Amygdala (tissue), 56 donors: ENCODE measurements at places on chromosomes 1 and 21.

GRCh38 chr1:31161571-31161970 is 78.1 kb downstream of the NKAIN1 start:
- no peak for DNase-seq

DNA sequence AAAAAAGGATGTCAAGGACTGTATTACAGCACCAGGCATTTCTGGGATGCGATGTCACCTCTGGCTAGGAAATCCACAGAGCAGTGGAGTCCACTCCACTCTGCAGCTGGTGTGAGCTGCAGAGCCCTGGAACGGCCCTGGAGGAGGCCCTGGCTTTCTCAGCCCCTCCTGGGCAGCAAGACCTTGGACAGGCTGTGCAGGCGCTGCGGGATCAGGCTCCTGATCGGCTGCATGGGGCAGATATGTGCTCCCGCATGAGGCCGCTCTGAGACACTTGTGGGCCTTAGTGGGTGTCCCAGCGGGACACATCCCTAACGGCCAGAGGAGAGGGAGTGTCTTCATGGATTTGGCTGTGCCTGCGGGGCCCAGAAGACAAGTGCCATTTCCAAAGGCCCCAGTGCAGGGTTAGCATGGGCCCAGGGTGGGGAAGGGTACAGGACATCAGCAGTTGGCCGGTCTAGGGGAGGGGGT is 6.2 kb downstream of the DNMT3L start:
- no peak for DNase-seq

DNA sequence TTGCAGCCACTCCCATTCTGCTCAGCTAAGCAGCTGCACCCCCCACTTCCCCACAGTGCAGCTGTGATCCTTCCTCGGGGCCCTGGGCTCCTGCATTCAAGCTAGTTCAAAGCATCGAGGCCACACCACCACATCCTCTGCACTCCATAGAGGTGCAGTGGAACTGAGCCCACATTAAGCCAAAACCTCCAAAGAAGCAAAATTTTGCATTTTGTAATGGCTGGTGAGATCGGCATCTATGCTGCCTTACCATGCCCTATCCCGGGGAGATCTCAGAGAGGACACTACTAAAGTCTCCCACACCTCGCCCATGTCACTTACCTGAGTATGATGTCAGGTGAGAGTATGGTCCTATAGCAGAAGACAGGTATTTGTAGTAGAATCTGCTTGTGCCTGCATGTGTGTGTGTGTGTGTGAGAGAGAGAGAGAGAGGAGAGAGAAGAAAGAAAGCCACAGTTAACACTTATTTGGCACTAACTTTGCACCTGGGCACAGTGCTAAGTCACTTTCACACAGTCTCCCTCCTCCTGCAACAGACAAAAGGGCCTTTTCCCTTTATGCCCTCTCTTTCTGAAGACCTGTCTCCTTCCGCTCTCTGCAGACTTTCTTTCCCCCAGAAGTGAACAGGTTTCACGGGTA is 89.8 kb downstream of the KIF14 start:
- no peak for DNase-seq

- no peak for DNase-seq
Observed at GRCh38 chr1:46301808-46302640, 1.4 kb downstream of the LRRC41 start.

DNA sequence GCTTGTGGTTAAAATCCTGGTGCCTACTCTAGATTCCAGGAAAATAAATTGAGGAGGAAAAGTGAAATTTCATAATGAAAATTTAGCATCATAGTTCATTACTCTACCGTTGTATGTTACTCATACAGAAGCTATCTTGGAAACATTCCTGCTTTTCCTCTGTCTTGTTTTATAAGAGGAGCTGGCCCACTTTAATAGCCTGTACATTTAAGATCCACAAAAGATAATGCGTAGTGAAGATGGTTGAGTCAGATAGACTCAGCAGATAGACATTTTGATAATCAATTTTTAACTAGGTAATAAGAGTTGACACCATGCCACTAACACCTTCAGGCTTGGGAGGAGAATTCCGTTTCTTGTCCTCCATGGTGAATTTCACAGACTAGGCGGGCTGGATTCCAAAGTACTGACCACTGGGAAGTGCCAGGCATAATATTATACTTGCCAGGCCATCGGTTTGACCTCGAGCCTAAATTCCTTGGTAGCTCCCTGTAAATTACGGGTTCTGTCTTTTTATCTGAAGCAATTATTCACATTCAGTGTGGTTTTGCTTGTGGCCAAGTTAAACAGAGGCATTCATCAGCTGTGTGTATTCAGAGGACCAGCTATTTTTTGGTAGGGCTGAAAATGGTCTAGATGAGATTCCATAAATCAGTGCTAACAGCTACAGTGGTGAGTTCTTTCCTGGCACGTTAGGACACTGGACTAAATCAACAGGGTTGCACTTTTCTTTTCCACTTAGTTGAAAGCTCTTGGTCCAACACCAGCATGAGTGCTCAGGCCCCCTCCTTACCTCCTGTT is 111.9 kb upstream of the KAZN start:
- DNase-seq = no peak

GRCh38 chr1:155320252-155320651 is 442 bp upstream of the RUSC1 start:
- no peak for DNase-seq

DNA sequence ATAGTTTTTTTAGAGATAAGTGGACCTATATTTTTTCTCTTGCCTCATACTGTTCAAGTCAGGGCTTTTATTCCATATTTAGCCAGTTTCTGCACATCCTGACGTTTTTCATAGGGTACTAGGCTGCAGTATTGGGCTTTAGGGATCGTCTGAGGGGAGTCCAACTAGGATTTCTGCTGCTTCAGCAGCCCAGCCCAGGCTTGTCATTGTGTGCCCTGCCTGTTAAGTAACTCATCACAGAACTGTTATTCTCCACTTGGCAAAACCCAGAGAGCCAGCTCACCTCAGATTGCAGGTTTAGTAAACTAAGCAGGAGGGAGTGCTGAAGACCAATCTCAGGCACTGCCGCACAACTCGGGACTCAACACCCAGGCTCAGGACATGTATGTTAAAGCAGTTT is 2.8 kb downstream of the GALNT2 start:
- no peak for DNase-seq

GRCh38 chr1:78038071-78038470 is 7.7 kb upstream of the GIPC2 start:
- no peak for DNase-seq

DNA sequence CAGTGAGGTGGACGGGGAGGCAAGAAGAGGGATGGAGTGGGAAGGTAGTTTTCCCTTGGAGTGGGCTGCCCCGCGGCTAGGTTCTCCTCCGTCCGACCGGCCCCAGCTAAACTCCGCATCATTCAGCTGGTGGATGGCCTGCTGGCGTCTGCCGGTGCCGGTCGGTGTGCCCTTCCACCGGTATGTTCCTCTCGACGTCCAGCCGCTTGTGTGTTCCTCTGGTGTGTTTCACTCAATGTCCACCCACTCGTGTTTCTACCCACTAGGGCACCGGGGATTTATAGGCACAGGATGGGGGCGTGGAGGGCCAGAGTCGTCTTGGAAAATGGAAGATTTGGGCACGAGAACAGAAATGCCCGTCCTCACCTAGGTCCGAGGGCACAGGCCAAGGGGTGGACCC is 931.7 kb upstream of the B3GALT2 start:
- no peak for DNase-seq

DNA sequence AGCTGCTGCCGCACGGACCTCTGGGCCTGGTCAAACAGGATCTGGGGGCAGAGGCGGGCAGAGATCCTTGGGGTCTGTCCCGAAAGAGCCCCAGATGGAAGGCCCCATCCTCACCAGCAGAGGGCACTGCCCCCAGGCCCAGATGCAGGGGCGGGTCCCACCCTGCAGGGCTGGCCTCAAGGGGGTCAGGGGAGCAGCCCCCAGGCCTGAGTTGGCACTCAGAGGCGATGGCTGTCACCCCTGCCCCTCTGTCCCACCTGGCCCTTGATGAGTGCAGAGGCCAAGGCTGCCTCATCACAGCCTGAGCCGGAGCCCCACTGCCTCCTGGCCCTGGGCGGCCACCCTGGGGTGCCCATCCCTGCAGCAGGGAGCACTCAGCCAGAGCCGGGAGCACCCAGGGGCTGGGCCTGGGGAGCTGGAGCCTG is 5.7 kb downstream of the ACAP3 start:
- DNase-seq = no peak

DNA sequence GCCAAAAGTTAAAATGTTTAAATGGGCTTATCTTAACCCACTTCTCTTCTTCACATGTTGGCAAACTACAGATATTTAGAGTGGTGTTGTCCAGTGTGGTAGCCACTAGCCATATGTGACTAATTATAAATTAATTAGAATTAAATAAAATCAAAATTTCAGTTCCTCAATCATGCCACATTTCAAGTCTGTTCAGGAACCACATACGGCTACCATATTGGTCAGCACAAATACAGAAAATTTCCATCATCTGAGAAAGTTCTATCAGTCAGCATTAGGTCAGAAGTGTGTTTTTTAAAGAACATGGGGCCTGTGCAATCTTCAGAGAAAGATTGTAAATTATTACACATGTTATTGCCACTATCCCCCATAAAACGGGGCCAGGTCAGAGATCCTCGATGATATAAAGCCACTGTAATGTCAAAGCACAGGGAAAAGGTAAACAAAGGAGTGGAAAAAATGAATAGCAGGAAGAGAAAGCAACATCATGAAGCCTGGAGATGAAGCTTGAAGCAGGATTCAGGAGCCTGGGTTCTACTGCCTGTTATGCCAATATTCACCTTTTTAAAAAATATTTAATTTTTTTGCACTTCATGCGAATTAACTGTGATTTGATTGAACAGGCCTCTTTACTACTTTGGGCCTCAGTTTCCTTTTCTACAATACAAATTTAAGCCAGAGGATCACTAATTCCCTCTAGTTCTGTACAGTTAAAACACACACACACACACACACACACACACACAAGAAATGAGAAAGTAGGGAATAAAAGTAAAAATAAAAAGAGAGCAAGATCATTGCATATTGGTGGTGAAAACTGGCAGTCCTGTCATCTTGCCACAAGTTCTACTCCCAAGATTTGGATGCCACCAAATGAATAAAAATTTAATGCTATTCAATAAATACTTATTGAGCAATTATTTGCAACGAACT is 2.3 kb downstream of the RSBN1 start:
- DNase-seq = no peak

DNA sequence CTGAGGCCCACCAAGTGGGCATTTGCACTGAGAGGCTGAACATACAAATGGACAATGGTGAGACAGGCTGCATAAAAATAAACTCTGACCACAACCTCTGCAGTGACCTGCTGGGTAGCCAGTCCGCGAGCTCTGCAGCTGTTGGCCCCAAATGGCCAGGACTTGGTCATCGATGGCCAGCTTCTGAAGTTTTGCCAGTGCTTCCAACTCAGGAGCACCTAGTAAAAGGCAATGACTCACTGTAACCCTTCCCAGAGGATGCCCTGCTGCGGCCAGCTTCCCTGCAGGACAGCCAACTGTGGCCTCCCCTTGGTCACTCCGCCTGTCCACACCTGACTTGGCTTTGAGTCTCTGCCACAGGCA is 185.4 kb downstream of the DYRK1A start:
- DNase-seq = no peak

GRCh38 chr1:15095496-15095875 is 58.1 kb upstream of the TMEM51 start:
- DNase-seq = no peak

GRCh38 chr1:30148676-30149075 is 574.7 kb downstream of the MATN1 start:
- DNase-seq = no peak

GRCh38 chr1:191993549-191993948 is 164.7 kb upstream of the RGS18 start:
- no peak for DNase-seq

- DNase-seq = no peak
Observed at GRCh38 chr21:44013380-44014088, 1.4 kb downstream of the TRAPPC10 start.

- DNase-seq = peak; percentile 23
Observed at GRCh38 chr21:31132574-31133242, 94.4 kb upstream of the KRTAP19-8 start.

DNA sequence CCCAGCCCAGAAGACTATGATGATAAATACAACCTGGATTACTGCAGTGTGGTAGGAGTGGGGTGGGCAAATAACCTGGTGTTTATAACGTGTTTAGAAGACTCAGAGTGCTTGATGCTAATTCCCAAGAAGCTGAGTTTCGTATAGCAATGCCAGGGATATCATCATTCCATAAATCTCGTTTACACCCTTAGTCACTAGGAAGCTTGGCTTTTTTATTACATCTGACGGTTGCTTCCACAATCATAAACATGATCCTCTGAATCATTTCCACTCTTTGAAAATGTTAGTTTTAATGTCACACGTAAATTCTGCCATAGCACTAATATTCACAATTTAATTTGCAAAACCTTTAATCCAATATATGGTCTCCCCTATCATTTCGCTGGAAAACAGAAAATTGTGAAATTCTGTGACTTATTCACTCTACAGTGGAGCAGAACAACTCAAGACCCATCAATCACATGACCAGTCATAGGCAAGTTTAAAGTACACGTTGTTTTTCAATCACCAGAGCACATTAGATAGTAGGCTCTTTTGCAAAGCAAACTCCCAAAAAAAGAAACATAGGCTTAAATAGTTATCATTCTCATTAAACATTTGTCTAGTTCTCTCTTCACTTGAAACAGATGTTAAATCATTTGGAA is 321.0 kb downstream of the LTN1 start:
- DNase-seq = no peak

GRCh38 chr21:14875704-14876523 is 188.9 kb downstream of the NRIP1 start:
- no peak for DNase-seq

- DNase-seq = no peak
Observed at GRCh38 chr1:58836408-58836807, 52.6 kb upstream of the JUN start.

GRCh38 chr1:62333441-62333840 is 14.2 kb upstream of the KANK4 start:
- DNase-seq = no peak

- no peak for DNase-seq
Observed at GRCh38 chr1:27669876-27670275, 2.1 kb downstream of the IFI6 start.

GRCh38 chr1:1371364-1371745 is 3.7 kb downstream of the AURKAIP1 start:
- no peak for DNase-seq

DNA sequence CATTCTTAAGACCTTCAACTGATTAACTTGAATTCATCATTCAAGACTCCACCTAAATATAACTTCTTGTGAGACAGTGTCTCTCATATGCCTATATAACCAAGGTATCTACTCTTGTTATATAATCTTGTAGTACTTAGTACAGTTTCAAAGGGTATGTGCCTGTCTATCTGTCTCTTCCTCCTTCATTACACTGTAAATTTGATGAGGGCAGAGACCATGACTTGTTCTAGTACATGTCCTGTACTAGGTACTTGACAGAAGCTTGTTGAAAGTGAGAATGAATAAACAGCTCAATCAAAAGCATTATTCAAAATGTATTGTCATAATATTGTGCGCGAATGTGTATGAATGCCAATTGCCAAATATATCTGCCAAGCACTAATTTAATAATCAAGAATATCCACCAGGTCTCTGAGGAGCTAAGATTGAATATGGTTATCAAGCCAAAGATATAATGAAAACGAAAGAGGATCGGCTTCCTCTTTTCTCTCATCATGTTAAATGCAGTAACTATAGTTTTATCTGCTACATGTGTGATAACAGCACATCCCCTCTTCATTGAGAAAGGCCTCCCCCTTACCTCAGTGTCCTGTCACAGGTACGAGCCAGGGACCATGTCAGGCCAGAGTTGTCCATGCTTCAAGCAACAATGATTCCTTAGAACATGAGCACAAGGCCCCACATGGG is 117.3 kb downstream of the UCHL5 start:
- no peak for DNase-seq

- no peak for DNase-seq
Observed at GRCh38 chr1:40281853-40282252, 23.8 kb downstream of the ZMPSTE24 start.

- no peak for DNase-seq
Observed at GRCh38 chr1:212754193-212754592, 37.4 kb downstream of the NSL1 start.
